Mesenteric fat pad (tissue), 1 donor: ENCODE measurements at places on chromosomes 1 and 21.

DNA sequence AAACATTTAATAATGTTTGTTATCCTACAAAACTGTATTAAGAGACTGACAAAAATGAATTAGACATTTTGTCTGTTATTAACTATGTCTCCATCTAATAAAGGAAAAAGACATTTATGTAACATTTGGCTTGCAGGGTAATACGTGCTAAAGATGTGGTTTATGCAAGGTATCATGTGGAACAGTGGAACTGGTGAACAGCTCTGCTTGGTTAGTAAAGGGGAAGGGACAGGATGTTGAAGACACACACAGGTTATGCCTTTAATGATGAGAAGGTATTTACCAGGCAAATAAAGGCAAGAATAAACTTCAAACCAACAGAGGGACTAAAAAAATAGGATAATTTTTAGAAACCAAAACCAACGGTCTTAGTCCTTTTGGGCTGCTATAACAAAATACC is 93.1 kb downstream of the UCHL5 start:
- no peak for DNase-seq

GRCh38 chr1:89790592-89790991 is 30.2 kb upstream of the LRRC8D start:
- DNase-seq = no peak

DNA sequence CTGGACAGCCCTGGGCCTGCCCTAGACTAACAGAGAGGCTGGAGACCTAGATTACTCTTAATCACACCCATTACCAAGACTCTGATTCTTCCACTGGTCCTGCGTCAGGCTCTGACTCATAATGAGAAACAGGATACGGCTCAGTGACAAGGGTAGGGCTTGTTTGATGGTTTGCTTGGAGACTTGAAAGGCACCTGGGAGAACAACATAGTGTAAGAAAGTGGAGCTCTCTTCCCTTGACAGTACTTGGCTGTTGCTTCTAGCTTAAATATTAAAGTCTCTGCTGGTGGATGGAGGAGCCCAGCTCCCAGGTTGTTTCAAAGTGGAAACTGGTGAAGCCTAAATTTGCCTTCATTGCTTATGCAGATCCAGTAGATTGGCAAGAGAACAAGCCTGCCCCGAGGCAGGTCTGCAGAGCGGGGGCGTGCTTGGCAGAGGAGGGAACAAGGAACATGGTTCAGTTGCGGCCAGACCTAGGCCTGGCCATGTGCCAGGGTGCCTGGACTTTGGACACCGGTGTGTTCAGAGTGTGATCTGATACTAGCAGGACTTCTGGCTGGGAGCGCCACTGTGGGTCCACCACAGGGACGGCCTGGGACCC is 480.6 kb downstream of the CAMTA1 start:
- no peak for DNase-seq

DNA sequence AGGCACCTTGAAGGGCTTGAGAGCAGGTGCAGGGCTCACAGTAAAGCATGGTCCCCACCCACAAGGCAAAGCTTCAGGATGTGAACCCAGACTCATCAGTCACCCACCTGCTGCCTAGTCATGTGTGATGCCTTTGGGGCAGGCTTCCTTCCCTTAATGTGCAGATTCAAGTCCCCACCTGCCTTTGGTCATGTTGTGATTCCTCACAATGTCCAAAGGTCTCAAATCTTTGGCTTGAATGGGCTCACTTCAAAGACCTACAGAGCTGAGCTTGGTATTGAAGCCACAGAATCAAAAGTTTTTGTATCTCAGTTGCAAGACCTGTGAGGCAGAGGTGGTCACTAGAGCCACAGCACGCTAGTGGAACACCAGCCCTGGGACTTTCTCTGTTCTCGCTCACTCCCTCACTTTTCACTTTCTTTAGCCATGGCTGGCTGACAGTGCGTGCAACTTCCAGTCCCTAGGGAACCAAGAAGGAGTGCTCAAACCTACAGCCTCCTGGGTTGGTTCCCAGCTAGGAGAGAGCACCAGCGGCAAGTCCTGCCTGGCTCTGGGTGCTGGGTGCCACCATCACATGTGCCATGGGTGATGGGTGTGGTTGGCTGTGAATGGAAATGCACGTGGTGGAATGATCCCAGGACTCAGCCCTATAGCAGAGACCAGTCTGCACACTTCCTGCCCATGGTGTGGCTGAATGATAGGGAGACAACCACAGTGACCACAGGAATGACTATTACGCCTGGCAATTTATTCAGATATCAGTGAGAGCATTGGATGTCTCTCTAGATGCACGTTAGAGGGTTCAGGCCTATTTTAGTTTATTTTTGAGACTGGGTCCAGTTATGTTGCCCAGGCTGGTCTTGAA is 26.4 kb upstream of the CLIC6 start:
- DNase-seq = no peak

- no peak for DNase-seq
Observed at GRCh38 chr1:99643021-99643779, 2.7 kb upstream of the PALMD start.

- no peak for DNase-seq
Observed at GRCh38 chr1:36436821-36437220, 13.4 kb downstream of the OSCP1 start.

DNA sequence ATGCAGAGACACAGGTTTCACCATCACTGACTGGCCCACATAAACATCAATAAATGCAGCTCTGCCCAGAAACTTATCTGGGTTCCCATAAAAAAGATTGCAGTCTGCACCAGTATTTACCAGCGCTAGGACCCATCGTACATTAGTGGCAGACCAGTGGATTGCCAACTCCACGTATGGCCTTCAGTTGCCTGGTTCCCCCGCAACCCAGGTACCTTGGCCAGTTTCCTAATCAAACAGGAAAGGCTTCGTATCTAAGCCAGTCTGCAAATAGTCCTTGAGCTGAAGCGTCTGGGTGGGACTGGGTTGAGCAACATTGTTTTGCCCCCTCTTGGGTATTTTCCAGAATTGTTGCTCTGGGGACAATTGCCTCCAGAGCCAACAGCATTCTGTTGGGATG is 1639.3 kb downstream of the MRPL39 start:
- DNase-seq = no peak

- no peak for DNase-seq
Observed at GRCh38 chr1:151944857-151945575, 35.7 kb upstream of the THEM4 start.

DNA sequence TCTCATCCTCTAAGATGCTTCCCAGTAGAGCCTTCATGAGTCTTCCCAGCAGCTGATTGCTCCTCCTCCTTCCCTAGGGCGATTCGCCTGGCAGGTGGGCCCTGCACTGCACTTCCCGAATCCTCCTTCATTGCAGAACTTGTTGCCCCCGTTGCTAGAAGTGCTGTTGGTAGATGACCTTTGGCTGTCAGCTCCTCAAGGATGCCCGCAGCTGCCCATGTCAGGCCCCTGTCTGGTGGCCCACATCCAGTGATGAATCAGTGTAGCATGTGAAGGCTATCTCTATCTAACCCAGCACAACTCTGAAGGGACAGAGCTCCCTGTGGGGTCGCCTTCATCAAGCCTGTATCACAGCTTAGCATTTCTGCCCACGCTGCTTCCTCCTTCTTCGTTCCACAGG is 52.1 kb upstream of the F3 start:
- no peak for DNase-seq

DNA sequence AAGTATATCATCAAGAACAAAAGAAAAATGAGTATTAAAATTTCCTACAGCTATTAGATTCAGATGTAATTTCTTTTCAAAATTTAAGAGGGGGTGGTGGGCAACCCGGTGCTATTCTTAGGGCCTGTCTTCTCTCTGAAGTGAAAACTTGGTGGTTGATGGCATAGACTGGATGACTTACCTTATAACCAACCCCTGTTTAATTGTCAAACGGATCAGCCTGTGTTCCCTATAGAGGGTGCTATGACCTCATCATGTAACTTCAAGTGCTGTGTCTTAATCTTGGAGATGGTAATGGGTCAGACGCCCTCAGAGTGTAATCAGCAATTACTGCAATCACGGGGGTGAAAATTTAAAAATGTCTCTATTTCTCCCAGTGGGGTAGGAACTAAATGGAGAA is 176.2 kb downstream of the PCP4 start:
- no peak for DNase-seq

DNA sequence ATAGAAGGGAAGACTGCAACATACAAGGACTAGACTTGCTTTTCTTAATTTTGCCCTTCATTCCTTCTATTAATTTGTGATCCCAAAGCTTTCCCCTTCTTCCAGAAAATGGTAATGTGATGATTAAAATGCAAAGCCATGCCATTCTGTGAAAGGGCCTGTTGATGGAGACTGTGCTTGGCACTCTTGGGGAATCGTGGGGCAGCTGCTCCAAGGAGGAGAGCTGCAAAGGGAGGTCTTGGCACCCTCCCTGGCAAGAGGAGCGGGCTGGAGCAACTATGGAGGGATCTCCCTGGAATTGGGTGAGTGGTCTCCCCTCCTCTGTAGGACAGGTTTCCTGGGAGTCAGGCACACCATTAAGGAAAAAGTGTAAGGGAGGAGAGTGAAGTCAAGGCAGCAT is 16.6 kb downstream of the CACNA1S start:
- DNase-seq = no peak

GRCh38 chr1:8409106-8409505 is 91.2 kb downstream of the SLC45A1 start:
- DNase-seq = no peak

DNA sequence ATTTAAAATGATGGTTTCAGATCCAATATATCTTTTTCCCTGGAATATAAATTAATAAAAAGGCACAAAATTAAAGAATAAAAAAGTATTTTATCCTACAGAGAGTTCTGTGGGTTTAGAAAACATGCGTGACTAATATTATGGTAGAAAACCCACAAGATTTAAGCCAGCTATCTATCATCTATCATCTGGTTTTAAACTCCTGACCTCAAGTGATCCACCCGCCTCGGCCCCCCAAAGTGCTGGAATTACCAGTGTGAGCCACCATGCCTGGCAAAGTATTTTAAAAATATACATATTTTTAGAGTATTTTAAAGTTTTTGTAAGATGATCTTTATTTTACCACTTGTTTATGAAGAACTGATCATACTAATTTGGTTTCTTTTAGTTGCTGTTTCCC is 79.5 kb downstream of the NRIP1 start:
- DNase-seq = no peak

- DNase-seq = no peak
Observed at GRCh38 chr1:202228484-202229122, 35.0 kb downstream of the LGR6 start.

- DNase-seq = no peak
Observed at GRCh38 chr1:44524655-44525500, 119.8 kb downstream of the RNF220 start.

DNA sequence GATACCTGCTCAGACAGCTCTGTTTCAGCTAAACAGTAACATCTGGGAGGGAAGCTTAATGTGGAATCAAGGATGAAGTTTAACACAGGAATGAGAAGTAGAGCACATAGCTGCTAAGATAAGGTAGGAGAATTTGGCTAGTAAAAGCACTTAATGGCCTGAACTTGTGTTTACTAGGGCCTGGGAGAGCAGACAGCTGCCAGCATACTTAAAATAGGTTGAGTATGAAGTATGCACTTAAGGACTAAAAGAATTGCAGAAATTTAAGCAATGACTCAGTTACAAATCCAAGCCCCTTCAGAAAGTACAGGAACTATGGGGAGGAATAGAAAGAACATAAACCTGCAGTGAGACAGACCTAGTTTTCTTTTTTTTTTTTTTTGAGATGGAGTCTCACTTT is 53.0 kb downstream of the BACH1 start:
- DNase-seq = no peak

DNA sequence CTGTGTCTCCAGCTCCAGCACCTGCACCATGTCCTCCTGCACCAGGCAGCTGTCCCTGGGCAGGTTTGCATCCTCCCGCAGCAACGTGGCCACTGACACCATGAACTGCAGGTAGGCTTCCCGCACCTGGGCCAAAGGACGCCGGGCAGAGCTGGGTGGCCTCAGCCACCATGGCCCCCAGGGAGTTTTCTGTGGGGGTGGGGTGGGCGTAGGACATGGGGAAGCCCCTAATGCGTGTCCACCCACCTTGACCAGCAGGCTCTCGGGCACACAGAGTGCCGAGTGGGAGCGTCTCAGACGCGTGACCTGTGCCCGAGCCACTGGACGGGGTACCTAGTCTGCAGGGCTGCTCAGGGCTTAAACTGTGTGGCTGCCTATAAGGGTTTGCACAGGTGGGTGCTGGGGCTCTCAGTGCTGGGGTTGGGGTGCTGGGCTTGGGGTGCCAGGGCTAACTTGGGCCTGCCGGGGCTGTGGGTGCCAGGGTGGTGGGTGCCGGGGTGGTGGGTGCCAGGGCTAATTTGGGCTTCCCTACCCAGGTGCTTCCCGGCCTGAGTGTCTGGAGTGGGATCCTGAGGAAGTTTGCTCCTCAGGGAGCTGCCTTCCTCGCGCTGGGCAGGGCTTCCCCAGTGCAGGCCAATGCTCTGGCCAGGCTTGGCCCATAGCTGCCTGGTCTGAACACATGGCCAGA is 17.7 kb downstream of the PRXL2B start:
- DNase-seq = peak; percentile 85

- no peak for DNase-seq
Observed at GRCh38 chr1:108154314-108154713, 45.8 kb downstream of the SLC25A24 start.

GRCh38 chr1:208167261-208167869 is 76.8 kb downstream of the PLXNA2 start:
- no peak for DNase-seq

DNA sequence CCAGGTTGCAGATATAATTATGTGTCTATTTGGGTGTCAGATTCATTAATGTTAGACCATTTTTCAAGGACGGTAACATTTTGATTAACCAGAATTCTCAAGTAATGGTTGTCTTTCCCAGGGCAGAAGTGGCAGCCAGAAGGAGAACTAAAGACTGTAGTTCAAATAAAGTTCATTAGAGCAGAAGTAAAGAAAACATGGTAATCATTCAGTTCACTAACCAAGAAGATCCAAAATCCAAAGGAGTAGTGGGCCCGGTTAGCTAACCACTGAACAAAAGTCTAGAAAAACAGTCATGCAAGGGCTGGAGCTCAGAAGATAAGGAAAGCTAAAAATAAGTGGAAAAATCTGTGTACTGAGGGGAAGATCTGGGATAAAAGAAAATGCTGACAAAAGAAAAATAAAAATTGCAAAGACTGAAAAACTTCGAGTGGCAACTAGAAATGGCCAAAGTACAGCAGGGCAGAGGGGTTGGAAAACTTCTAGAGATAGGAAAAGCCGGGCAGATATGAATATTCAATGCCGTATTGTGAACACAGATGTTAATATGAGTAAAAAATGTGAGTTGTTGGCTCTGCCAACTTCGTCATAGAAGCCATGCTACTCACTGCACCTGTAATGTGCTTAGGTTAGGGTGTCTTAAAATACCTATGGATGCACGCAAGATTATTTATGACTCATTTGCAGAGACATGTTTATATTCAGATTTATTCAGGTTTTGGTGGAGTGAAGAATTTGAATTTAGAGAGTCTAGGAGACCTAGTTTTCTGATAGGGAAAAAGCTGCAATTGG is 925.9 kb downstream of the LTN1 start:
- no peak for DNase-seq
